GM03348 (cell line): ENCODE measurements at places on chromosomes 4 and X.

DNA sequence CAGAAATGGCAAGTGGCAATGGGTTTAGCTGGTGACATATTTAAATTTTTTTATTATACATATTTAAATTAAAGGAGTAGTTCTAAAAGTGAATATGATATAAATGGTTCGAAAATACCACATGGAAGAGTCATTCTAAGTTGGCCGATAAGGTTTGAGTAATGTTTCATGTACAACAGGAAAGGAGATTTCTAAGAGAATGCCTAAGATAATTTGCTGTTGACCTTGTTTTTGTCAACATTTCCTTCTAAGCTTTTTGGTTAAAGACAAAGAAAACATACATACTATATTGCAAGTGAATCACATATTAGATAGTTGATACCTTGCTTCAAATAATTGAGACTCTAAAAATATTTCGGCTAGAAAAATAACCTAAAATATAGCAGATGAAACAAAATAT is 526.6 kb upstream of the SLIT2 start:
- DNase-seq, result no peak

DNA sequence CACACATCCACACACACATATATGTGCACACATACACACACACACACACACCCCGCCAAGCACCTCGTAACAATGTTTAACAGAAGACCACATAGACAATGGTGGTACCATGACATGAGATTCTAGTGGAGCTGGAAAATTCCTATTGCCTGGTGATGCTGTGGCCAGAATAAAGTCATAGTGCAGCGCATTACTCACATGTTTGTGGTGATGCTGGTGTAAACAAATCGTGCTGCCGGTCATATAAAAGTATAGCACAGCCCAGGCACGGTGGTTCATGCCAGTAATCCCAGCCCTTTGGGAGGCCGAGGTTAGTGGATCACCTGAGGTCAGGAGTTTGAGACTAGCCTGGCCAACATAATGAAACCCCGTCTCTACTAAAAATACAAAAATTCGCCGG is 275.2 kb downstream of the TRIML1 start:
- DNase-seq, result no peak

DNA sequence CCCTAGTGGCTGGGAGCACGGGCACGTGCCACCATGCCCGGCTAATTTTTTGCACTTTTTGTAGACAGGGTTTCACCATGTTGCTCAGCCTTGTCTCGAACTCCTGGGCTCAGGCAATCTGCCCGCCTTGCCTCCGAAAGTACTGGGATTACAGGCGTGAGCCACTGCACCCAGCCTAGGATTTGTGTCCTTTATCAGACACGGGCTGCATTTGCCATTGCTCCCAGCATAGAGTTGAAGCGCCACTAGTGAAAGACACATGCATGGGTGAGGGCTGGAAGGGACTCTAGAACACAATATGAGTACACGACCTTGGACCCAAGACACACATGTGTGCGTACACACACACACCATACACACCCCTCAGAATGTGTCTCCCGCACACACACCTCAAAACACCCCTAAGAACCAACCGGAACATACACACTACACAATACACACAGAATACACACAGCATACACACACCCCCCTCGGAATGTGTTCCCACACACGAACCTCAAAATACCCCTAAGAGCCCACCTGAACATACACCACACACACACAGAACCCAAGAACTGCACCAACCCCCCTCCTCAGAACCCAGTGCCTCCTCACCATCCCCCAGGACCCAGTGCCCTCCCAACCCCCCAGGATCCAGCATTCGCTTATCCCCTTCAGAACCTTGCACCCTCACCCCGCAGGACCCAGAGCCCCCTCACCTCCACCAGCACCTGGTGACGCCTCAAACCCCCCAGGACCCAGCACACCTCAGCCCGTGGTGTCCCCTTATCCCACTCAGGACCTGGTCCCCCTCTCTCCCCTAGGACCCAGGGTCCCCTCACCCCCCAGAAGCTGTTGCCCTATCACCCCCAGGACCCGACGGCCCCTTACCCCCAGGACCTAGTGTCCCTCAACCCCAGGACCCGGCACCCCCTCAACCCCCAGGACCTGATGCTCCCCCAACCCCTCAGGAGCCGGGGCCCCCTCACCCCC is 1.0 kb downstream of the TNIP2 start:
- no peak for DNase-seq

GRCh38 chr4:98996056-98996764 is 689 bp downstream of the METAP1 start:
- peak; percentile 36 for DNase-seq
